Fibroblast of the conjunctiva (primary cell): ENCODE measurements at places on chromosomes 2 and 18.

DNA sequence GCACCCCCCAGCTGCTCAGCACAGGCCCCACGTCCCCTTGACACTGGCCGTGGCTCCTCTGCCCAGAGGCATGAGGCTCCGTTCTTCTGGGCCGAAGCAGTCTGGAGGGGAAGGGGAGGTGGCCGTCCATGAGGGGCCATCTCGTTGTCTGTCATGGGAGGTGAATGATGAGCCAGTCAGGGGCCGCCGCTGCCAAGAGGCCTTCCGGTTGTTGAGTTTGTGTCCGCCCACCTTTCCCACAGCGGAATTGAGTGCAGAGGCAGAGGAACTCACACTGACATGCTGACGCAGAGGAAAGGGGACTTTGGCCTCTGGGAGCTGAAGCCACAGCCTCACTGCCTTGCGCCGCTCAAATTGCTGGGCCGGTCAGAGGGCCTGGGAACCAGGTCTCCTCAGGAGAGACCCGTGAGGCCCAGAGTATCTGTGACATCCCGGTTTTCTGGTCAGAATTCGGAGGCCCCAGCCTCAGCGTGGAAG is 268.4 kb downstream of the ATAD2B start:
- no peak for DNase-seq

DNA sequence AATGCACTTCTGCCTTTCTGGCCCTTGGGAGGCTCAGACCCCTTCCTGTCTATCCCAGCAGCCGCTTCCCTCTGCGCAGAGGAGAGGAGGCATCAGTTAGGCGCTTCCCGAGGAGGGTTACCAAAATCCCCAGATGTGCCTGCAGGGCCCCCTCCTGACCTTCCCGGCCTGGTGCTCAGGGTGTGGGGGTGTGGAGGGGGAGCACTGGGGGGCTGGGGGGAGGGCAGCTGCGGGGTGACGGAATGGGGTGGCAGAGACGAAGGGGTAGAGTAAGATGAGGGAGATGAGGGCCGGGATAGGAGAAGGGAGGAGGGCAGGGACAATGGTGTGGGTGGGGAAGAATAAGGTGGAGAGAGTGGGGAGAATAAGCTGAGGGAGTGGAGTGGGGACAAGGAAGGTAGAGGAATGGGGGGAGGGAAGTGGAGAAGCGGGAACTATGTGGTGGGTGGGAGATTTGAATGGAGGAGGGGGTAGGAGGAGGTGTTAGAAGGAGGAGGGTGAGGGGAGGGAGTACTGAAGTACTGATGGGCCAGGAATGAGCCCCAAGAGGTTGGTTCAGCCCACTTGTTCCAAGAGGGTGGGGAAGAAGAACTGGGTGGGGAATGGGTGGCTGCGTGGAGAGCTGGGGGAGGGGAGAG is 6.5 kb upstream of the ZAP70 start:
- DNase-seq = no peak

GRCh38 chr2:39093218-39093898 is 27.5 kb downstream of the SOS1 start:
- no peak for DNase-seq

- DNase-seq = no peak
Observed at GRCh38 chr2:105797298-105797819, 52.6 kb downstream of the NCK2 start.

DNA sequence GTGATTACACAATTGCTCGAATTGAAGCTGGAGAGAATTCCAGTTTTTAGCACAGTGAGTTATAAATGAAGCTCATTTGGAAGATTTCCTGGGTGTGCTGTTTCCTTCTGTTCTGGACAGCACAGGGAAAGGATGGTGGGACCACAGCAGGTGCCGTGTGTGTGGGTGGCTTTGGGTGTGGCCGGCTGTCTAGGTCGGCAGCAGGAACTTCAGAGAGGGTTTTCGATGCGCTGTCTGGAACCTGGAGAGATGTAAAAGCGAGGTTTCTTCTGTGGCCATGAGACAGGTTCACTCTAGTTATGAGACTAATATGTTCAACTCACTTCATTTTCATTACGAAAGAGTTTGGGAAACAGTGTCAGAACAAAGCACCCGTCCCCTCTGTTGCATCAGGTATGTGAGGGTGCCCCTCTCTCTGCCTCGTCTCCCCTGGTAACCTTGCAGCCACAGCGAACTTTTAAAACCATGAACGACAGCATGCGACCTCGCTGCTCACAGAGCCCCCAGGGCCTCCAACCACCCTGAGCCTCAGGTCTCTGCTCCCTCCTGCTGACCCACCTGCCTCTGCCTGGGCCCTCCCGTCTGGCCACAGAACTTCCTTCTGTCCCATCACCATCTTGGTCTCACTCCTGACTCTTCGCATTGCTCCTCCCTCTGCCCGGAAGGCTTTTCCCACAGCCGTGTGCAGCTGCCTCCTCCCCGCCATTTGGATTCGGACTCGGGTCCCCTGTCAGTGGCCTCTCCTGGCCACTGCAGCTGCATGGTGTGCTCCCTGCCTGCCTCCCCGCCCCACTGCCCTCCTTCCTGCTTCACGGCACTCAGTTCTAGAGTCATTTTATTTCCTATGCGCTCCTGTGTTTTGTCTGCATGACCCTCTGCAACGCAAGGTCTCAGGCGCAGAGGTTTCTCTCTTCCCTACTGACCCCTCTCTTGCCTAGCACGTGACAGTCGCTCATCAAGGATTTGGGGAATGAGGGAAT is 151.2 kb downstream of the NDUFA10 start:
- DNase-seq = no peak

GRCh38 chr18:61736133-61736532 is 156.7 kb downstream of the RNF152 start:
- DNase-seq = no peak

DNA sequence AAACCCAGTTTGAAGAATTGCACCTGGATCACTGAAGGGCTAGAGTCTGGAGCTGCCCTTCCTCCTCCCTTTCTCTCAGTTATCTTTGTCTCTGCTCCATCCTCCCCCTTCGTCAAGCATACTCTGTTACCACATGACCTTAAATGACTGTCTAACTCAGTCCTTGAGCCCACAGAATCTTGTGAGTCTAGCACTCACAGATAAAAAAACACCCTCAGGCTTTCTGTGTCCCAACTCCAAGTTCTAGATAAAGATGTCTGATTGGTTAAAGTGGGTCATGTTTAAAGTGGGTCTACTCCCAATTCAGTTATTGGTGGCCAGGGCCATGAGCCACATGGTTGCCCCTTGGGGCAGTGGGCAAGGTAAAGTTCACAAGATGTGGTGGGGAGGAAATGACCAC is 53.5 kb upstream of the CYP1B1 start:
- DNase-seq = no peak

DNA sequence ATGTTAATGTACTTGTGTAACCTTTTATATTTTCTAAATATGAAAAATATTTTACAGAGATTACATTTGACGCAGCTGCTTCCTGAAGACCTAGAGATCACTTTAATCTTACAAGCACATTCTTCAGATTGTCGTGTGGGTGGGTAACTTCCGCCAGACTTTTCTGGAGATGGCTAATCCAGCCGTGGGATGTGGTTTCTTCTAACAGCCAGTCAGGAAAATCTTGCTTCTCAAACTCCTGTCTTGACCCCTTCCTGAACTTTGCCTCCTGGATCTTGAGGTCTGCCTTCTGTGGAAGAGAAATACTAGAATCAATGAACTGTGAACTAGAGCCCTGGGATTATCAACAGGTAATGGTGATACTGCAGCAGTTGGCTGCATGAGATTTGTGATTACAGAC is 401.6 kb upstream of the TNP1 start:
- no peak for DNase-seq

GRCh38 chr18:38695559-38696280 is 1130.1 kb upstream of the CELF4 start:
- DNase-seq = no peak

GRCh38 chr18:49628881-49629795 is 67.3 kb downstream of the LIPG start:
- DNase-seq = no peak

GRCh38 chr2:229856413-229856812 is 65.4 kb downstream of the TRIP12 start:
- DNase-seq = no peak

- DNase-seq = no peak
Observed at GRCh38 chr18:22827216-22827615, 105.9 kb upstream of the RBBP8 start.

GRCh38 chr2:160270571-160271113 is 70.6 kb upstream of the ITGB6 start:
- no peak for DNase-seq

GRCh38 chr18:24052053-24052452 is 37.5 kb downstream of the TTC39C start:
- DNase-seq = no peak

- DNase-seq = no peak
Observed at GRCh38 chr18:24942144-24942543, 409.8 kb downstream of the ZNF521 start.

DNA sequence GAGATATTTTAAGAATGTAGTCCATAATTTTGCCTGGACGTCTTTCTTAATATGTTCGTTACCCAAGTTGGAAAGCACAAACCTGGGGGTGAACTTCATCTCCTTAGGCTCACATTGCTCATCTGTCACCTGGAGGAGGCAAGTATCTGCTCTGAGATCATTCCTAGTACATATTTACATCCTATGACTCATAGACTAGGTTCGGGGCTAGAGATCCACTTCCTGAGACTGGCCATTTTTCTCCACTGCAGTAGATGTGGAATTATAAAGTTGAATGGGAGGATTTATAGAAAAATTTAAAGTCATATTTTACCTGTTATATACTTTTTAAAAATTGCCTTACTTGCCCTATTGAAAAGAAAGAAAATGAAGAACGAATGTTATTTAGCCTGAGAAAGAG is 77.5 kb upstream of the PROKR1 start:
- no peak for DNase-seq

GRCh38 chr2:20421988-20422370 is 24.9 kb upstream of the RHOB start:
- DNase-seq = peak; percentile 88

DNA sequence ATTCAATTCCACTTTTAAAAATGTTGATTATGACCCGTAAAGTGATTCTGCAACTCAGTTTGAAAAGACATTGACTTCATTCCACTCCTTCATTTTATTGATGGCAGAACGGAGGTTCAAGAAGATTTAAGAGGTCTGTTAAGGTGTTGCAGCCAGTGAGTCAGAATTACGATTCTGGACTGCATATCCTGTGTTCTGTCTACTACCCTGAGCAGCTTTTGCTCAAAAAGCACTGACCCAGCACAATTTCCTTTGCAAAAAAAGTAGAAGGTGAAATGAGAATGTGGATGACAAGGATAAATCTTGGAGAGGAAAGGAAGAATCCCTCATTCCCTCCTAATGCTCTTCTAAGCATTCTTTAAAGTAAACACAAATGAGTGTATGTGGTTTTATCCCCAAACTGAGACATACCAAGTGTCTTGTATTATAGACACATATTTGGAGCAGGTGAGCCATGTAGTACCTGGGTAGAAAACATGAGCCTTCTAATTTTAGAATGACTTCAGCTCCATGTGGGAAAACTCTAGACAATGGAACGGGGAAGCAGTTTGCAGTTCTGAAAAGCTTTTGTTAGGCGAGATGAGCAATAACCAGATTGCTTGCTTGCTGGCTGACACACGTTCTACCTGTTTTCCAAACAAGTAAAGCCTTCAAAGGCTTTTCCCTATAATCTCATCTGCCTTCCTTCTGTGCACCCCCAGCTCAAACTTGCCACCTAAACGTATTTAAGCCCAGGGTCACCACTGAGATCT is 44.7 kb downstream of the TGFA start:
- no peak for DNase-seq

DNA sequence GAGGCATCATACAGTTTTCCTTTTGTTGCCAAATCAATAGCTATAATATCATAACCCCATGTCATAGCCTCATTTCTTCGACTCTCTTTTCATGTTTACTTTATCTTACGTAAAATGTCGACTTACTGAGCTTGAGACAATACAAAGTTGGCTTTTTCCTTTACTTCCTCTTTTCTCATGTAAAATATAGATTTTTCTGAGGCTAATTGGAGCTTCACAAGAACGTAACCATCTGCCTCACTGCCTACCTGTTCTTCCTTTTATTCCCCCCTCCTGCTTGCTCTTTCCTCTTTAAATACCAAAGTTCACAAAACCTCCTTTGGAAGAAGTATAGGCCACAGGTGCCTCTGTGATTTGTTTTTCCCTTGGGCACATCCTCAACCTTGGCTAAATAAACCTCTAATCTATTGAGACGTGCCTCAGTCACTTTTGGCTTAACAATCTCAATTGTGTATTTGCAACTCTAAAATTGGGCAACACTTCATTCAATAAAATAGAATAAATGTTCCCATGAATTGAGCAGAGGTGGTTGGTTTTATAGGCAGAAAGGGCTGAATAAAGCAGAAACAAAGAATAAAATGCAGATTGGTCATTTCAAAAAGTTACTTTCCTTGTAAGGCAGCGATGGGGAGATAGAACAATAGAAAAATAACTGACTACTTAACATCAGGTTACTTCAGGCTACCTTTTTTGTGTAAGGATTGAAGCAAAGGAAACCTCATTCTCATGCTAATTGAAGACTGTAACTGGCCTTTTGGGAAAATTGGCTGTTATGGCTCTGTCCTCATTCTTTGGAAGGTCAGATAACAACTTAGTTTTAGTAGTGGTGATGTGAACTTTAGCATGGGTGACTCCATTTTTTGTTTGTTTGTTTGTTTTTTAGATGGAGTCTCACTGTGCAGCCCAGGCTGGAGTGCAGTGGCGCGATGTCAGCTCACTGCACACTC is 21.3 kb downstream of the COMMD1 start:
- DNase-seq = no peak

- no peak for DNase-seq
Observed at GRCh38 chr2:24011250-24012104, 1.6 kb downstream of the MFSD2B start.

DNA sequence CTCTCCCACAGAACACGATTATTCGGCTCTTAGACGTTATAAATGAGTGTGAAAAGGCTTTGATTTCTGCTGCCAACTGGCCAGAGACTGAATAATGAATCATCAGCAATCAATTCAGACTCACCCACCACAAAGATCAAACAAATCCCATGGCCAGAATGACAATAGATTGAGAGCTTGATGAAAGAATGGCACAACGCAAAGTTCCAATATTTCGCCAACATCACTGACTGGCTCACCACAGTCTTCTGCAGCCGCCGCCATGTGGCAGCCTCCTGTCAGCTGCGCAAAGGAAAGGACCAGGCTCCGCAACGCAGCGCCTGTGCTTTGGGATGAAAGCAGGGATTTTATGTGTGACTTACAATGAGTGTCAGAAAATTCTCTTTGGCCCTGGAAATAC is 104.4 kb upstream of the SOX11 start:
- no peak for DNase-seq

DNA sequence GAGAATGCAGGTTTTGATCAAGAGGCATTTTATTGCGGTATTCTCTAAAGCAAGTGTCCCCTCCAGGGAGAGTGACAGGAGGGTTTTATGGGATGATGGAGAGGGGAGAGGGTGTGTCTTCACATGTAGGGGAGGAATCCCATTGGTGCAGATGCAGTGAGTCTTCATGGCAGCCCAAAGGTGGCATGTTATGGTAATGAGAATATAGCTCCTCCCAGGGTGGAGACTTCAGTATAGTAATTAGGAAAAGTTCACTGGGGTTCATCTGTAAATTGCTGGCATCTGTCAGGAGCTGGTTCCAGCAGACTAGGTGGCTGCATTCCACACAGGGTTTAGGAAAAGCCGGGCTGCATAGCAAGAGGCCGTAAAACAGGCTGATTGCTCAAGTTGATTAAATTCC is 230.7 kb upstream of the CCDC68 start:
- no peak for DNase-seq
